EL (cell line): ENCODE measurements at places on chromosomes 6 and 20.
A peak's percentile ranks its signal among the peaks of the same experiment; 100 is the strongest.

GRCh38 chr6:144321839-144322591 lies 36.9 kb downstream of the UTRN start:
- DNase-seq = peak; percentile 77

- no peak for DNase-seq
Measured at GRCh38 chr20:2837221-2837960, 3.1 kb downstream of the PCED1A start.

DNA sequence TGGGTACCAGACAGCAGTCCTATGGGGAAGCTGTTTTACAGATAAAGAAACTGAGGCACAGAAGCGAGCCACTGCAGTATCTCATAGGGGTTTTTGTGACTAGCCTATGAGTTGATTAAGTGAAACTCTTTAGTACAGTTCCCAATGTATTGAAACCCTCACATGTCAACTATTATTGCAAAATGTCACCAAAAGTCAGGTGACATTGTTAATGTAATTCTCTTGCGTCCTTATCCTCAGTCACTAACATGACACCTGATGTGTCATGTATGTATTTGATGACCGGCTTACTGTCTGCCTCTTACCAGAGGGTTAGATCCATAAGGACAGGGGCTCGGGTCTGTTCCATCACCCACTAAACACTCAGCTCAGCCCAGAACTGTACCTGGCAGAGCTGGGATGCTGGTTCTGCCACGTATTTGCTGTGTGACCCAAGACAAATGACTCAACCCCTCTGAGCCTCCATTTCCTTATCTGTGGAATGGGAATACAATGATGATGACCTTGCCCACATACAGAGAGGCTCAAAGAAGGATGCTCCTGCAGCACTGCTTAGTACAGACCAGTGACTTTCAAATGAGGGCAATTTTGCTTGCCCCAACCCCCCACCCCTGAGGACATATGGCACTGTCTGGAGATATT lies 32.9 kb downstream of the PREX1 start:
- no peak for DNase-seq

- DNase-seq = no peak
Measured at GRCh38 chr6:13439644-13440043, 47.8 kb downstream of the GFOD1 start.

GRCh38 chr20:36179170-36179945 lies 24.8 kb downstream of the EPB41L1 start:
- DNase-seq = no peak

DNA sequence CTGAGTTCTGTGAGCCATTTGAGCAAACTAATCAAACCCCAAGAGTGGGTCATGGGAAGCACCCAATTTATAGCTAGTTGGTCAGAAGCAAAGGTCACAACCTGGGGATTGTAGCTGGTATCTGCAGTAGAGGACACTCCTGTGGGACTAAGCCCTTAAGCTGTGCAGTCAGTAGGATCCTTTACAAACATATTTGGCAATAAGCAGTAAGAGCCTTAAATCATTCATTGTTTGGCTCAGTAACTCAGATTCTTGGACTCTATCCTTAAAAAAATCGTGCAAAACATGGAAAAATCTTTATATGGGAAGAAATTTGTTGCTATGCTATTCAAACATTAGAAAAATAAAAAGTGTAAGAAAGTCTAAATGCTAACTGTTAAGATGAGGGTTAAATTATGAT lies 29.9 kb downstream of the FRK start:
- DNase-seq = no peak

GRCh38 chr6:48233063-48233462 lies 122.1 kb upstream of the PTCHD4 start:
- no peak for DNase-seq

DNA sequence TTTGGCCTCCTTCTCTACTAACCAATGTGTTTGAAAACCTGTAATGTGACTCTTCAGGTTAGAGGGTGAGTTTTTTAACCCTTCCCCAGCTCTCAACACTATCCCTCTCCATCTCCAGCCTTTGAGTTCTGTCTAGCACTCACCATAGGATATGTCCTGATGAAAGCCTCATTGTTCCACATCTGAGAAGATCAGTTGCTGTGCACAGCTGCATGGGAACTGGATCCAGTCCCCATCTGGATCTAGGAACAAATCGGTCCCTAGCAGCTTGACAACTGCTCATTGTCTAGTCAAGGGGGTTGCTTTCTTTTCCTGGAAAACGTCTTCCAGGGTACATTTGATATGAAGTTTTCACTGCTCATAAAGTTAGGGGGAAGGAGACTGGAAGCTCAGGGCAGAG lies 45.4 kb upstream of the AGPAT4 start:
- DNase-seq = no peak

DNA sequence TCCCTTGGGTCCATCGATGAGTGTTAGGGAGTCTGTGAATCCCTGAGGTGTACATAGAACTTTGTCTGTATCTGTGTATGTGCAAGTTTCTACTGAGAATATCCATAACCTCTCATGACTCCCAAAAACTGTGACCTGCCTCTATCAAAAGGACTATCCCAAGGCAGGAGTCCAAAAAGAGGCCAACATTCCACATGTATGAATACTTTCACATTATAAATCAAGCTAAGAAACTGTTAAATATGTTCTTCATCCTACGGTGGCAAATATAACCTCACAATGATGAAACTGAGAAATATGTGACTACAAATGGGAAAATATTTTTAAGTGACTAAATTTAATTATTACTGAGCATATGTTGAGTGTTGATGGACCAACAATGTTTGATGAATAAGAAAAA lies 16.1 kb upstream of the STX11 start:
- peak; percentile 57 for DNase-seq

- peak; percentile 5 for DNase-seq
Measured at GRCh38 chr20:60694763-60695162, 557.3 kb upstream of the CDH4 start.

DNA sequence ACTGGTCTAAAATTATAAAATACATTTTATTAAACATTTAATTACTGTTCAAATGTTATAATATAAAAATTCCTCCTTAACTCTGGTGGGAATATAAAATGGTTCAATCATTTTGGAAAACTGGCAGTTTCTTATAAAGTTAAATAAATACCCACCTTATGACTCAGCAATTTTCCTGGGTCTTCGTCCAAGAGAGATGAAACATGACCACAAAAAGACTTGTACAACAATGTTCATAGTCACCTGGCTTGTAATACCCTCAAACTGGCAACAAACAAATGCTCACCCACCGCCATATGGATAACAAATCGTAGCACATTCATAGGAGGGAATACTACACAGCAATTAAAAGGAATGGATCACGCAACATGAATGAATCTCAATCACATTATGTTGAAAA lies 66.0 kb upstream of the RIN2 start:
- peak; percentile 13 for DNase-seq

DNA sequence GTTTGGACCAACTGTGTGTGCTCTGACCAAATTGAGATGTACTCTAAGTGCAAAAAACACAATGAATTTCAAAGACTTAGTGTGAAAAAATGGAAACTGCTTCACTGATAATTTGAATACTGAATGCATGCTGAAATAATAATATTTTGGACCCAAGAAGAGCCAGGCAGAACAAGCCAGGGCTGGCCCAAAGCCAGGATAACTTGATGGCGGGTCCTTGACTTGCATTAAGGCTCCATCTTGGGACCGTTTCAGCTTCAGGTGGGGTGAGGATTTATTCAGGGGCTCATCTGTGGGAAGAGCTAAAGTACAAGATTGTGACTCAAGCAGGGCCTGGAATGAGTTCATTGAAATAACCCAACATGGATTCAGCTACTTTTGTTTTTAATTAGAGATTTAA lies 921.9 kb downstream of the QKI start:
- no peak for DNase-seq

DNA sequence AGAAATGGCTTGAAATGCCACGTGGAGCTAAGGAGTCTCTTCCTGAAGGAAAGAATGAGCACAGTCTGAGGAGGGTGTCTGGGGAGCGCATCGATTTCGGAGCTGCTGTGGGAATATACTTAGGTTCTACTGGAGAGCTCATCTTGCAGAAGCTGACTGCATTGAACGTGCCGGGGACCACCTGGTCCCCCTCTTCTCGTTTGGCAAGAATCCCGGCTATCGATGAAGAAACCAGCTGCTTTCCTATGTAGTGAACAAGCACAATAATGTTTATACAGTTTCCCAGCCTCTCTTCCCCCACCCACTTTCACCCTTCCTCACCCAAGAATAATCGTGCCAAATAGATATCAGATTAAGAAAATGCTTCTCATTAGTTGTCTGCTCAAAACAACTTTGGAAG lies 242.5 kb downstream of the PACRG start:
- no peak for DNase-seq
